Uterus (tissue), 4 donors: ENCODE measurements at places on chromosomes 3 and 15.

DNA sequence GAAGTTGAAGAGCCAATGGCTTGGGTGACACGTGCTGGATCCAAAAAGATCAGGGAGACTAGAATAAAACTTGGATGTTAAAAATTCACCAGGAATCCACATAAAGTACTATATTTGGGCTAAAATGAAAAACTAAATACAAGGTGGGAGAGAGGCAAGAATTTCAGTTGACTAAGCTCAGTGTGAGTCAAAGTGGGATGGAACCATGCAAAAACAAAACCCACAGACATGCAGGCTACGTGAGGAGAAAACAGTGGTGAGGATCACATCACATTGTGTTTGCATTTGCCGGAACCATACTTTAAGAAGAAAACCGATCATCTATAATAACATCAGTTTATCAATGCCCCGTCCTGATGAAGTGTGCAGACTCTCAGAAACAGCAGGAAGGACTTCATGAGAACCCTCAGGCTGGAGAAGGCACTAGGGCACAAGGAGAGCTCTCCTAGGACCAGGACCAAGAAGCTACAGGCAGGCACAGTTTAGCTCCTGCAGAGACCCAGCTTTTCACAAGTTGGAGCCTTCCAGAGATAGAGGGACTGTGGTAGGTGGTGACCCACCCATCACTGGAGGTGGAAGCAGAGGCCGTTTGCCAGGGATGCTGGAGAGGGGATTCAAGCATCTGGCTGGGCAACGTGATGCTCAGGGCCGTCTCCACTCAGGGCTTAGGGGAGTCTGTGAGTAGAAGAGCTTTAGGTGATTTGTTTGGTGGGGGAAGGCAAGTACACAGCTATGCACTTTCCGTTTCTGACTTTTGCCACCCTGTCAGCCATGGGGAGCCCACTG, 29.0 kb upstream of the NR2E3 start:
- no peaks in the 10 kb centered on the region for H3K36me3 ChIP-seq
- no peaks in the 10 kb centered on the region for H3K27me3 ChIP-seq
- no peaks in the 10 kb centered on the region for H3K4me1 ChIP-seq
- no peak overlapping the region for H3K27ac ChIP-seq

GRCh38 chr3:15427981-15428380, 583 bp downstream of the EAF1 start:
- peak overlapping the region; percentile 73 for H3K27ac ChIP-seq
- H3K4me1 ChIP-seq: no peaks in the 10 kb centered on the region
- DNase-seq: no peak
- H3K27me3 ChIP-seq: no peaks in the 10 kb centered on the region

- H3K4me3 ChIP-seq: no peak overlapping the region
- H3K27me3 ChIP-seq: no peaks in the 10 kb centered on the region
- H3K36me3 ChIP-seq: no peaks in the 10 kb centered on the region
- DNase-seq: no peak
- H3K4me1 ChIP-seq: peaks cover 5% of the 10 kb centered on the region
- H3K27ac ChIP-seq: peak overlapping the region; percentile 31
Observed at GRCh38 chr3:56919137-56919796, 117.5 kb upstream of the ARHGEF3 start.

- H3K27me3 ChIP-seq: no peaks in the 10 kb centered on the region
- peaks cover 10% of the 10 kb centered on the region for H3K4me1 ChIP-seq
- DNase-seq: no peak
- H3K36me3 ChIP-seq: no peaks in the 10 kb centered on the region
- no peak overlapping the region for H3K27ac ChIP-seq
Observed at GRCh38 chr3:15283702-15284101, 48.7 kb downstream of the SH3BP5 start.

DNA sequence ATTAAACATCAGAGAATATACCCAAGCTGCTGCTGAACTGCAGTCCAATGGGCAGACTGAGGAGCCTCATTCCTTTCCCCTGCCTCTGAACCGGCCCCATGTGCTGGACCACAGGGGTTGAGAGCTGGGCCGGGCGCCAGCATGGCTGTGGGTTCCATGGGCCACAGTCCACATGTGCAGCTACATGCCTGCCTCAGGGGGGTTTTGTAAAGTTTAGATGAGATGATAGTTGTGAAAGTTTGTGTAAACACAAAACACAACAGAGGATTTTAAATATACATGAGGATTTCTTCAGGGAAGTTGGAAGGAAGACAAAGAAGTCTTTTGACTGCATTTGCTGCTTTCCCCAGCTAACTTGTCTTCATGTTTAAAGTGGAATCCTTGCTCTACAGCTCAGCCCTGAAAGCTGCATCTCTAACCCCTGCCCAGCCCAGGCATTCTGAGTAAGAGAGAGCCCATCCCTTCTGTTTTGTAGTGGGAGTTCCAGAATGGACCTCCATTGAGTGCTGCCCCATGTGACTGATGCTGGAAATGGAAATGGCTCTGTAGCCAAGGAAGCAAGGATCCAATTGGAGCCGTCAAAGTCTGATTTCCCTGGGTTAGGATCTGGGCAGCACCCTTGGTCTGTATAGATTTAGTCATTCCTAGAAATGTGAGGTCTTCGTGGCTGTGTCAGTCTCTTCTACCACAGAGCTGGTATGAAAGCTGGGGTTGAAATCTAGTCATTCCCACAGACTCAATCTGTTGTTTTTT, 17.5 kb downstream of the SLC12A8 start:
- H3K36me3 ChIP-seq: no peaks in the 10 kb centered on the region
- no peak overlapping the region for H3K4me3 ChIP-seq
- H3K27ac ChIP-seq: no peak overlapping the region
- H3K27me3 ChIP-seq: no peaks in the 10 kb centered on the region

GRCh38 chr3:19425825-19426224, 277.5 kb downstream of the KCNH8 start:
- no peaks in the 10 kb centered on the region for H3K36me3 ChIP-seq
- H3K27ac ChIP-seq: no peak overlapping the region
- no peaks in the 10 kb centered on the region for H3K4me1 ChIP-seq
- no peaks in the 10 kb centered on the region for H3K27me3 ChIP-seq
- no peak for DNase-seq

- no peak overlapping the region for H3K27ac ChIP-seq
- no peaks in the 10 kb centered on the region for H3K36me3 ChIP-seq
- H3K27me3 ChIP-seq: no peaks in the 10 kb centered on the region
- no peaks in the 10 kb centered on the region for H3K4me1 ChIP-seq
Observed at GRCh38 chr3:47909607-47910006, 106.6 kb downstream of the MAP4 start.

- H3K4me1 ChIP-seq: no peaks in the 10 kb centered on the region
- no peak overlapping the region for H3K27ac ChIP-seq
- H3K4me3 ChIP-seq: no peak overlapping the region
- H3K27me3 ChIP-seq: no peaks in the 10 kb centered on the region
- no peak for DNase-seq
- H3K36me3 ChIP-seq: no peaks in the 10 kb centered on the region
Observed at GRCh38 chr3:42708611-42709151, 6.1 kb upstream of the HHATL start.

GRCh38 chr15:51840692-51841091, 11.2 kb downstream of the TMOD3 start:
- H3K27me3 ChIP-seq: no peaks in the 10 kb centered on the region
- H3K27ac ChIP-seq: no peak overlapping the region
- no peak overlapping the region for H3K4me3 ChIP-seq

GRCh38 chr3:4047366-4047765, 248.1 kb downstream of the LRRN1 start:
- no peaks in the 10 kb centered on the region for H3K4me1 ChIP-seq
- no peaks in the 10 kb centered on the region for H3K36me3 ChIP-seq
- no peak overlapping the region for H3K4me3 ChIP-seq

GRCh38 chr15:36960947-36961227, 139.5 kb downstream of the MEIS2 start:
- no peak overlapping the region for H3K4me3 ChIP-seq
- H3K4me1 ChIP-seq: no peaks in the 10 kb centered on the region
- H3K27me3 ChIP-seq: no peaks in the 10 kb centered on the region
- no peak for DNase-seq

DNA sequence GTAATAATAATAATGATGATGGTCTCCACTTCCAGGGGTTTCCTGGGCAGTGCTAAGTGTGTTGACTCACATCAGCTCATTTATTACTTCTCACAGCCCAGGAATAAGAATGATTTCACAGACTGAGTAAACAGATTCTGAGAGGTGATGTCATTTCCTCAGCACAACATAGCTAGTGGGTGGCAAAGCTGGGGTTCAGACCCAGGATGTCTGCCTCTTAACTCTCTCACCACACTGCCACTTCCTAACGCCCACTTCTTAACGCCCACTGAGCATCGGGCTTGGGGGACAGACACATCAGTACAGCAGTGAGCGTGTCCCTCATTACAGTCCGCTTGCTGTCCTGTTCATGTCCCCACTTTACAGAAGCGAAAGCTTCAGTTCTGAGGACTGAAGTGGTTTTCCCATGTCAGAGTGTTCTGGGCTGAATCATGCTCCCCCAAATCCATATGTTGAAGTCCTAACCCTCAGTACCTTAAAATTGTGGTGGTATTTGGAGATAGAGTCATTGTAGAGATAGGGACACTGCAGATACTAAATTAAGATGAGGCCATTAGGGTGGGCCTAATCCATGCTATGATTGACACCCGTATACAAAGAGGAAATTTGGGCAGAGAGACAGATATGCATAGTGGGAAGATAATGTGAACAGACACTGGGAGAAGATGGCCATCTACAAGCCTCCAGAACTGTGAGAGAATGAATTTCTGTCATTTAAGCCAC, 68.0 kb downstream of the ATP2B2 start:
- H3K4me1 ChIP-seq: no peaks in the 10 kb centered on the region
- no peaks in the 10 kb centered on the region for H3K36me3 ChIP-seq
- DNase-seq: no peak
- H3K27me3 ChIP-seq: no peaks in the 10 kb centered on the region
- H3K27ac ChIP-seq: no peak overlapping the region

- no peak overlapping the region for H3K27ac ChIP-seq
- no peak for DNase-seq
- no peaks in the 10 kb centered on the region for H3K36me3 ChIP-seq
Observed at GRCh38 chr3:127796831-127797150, 25.5 kb downstream of the MGLL start.

DNA sequence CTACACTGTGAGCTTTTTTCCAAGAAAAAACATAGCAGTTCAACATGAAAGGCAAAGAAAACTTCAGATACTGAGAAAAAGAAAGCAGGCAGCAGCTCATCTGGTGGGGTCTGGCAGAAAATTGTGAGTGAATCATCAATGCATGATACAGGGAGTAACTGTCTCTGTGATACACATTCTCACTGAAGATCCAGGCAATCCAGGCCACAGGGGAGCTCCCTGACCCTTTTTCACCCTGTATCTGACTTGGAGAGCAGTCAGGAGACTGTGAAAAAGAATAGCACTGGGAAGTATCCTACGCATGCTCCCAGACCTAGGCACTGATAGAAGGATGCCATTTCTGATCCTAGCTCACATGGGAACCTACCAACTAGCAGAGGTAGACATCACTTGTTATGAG, 269.8 kb downstream of the MBNL1 start:
- H3K27ac ChIP-seq: no peak overlapping the region
- H3K36me3 ChIP-seq: no peaks in the 10 kb centered on the region
- H3K27me3 ChIP-seq: no peaks in the 10 kb centered on the region
- H3K4me1 ChIP-seq: no peaks in the 10 kb centered on the region
- no peak for DNase-seq

GRCh38 chr3:25542492-25543039, 114.5 kb downstream of the RARB start:
- no peak overlapping the region for H3K27ac ChIP-seq
- DNase-seq: no peak
- H3K36me3 ChIP-seq: no peaks in the 10 kb centered on the region

DNA sequence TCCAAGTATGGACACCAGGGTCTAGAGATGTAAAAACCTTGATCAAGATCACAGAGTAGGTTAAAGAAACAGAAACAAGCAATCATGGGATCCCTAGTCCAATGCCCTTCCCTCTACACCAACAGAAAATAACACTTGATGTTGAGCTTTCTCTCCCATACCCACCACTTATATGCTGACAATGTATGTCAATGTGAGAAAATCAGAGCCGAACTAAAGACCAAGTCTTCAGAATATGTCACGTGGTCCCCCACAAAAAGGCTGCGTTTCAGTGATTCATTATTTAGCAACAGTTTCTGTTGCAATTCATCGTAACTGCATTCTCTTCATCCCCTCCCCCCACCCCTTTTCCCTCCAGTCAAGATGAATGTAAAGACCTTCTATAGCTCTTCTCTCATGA, 278.9 kb upstream of the STT3B start:
- H3K27ac ChIP-seq: no peak overlapping the region
- no peak for DNase-seq
- no peaks in the 10 kb centered on the region for H3K27me3 ChIP-seq
- H3K36me3 ChIP-seq: no peaks in the 10 kb centered on the region
- no peak overlapping the region for H3K4me3 ChIP-seq

- no peak overlapping the region for H3K27ac ChIP-seq
- H3K4me1 ChIP-seq: no peaks in the 10 kb centered on the region
- H3K36me3 ChIP-seq: no peaks in the 10 kb centered on the region
- DNase-seq: peak; percentile 68
- no peaks in the 10 kb centered on the region for H3K27me3 ChIP-seq
Observed at GRCh38 chr3:133040696-133041523, 2.7 kb downstream of the TMEM108 start.

DNA sequence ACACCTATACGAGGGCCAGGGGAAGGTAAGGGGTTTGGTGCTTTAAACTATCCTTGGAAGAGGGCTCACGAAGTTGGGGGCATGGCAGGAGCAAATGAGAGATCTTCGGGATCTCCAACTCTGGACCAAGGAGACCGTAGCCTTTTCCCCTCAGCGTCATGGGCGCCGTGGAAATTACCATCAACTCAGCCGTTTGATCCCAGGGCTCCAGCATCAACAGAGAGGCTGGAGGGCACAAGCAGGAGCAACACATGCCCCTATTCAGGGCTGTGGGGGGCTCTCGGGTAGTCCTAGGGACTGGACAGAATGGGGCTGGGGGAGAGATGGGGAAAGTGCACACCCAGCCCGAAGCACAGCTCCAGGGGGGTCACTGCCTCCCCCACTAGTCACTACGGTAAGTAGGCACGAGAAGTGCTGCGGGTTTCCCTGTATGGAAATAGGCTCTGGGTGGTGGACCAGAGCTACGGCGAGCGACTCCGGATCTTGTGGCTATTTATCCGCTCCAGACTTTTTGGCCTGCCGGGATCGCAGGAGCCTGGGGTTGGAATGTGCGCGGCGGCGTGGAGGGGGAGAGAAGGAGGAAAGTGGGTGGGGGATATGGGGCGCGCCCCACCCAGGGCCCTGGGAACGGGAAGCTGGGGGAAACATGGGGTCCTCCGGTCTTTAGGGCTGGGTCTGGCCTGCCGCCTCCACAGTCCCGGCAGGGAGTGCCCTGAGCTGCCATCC, 539 bp upstream of the LAMB2 start:
- DNase-seq: peak; percentile 88
- H3K4me1 ChIP-seq: no peaks in the 10 kb centered on the region
- H3K27ac ChIP-seq: peak overlapping the region; percentile 96
